ENCODE measurements at places on chromosomes 4 and X.

GRCh38 chrX:119072744-119073143, at the start of gene CT47C1:
TSS of gene CT47C1 (plus strand) at chrX:119072993. CDS start at chrX:119073226, 233 bp downstream.
- DNase-seq: no peak

DNA sequence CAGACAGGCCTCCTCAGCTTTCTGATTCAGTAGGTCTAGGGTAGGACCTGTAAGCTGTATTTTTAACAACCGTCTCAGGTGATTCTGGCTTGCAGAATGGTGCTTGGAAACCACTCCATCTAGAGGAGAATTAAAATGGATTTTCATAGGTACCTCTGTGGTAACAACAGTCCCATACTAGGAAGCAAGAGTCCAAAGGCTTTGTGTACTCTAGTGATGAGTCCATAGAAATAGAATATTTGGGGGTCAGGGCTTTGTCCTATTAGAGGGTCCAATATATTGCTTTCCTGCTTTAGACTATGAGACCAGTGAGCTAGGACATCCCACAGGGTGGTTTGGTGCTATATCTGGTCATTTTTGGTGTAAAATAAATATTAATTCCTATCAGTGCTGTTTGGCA, 242.0 kb downstream of the SCFD2 start:
- no peak for DNase-seq

DNA sequence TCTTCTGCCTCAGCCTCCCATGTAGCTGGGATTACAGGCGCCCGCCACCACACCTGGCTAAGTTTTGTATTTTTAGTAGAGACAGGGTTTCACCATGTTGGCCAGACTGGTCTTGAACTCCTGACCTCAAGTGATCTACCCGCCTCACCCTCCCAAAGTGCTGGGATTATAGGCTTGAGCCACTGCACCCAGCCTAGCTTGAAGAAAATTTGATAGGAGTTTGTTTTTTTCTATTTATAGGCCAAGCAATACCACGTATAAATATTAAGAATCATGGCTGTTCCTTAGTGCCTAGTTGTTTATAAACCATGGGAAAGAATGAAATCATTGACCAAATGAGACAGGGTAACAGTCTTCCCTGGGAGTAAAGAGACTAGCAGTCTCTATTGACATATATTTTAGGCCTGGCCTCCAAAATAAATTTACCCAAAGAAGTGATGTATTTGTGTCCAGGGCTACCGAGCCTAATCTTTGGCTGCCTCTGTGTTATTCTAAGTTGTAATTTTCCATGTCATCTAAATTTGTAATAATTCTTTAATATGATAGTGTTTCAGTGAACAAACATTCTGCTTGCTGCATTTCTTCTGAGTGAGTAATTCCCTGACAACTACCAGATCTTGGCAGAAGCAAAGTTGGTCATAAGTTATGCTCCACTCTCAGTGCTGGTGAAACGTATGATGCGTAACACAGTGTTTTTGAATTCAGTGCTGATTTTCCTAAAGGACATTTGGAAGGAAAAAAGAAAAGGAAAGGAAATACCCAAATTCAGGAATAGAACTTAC, 10.3 kb downstream of the PKD2 start:
- DNase-seq: no peak

- no peak for DNase-seq
These were observed 71.4 kb upstream of the NMU start for GRCh38 chr4:55707507-55707906.

DNA sequence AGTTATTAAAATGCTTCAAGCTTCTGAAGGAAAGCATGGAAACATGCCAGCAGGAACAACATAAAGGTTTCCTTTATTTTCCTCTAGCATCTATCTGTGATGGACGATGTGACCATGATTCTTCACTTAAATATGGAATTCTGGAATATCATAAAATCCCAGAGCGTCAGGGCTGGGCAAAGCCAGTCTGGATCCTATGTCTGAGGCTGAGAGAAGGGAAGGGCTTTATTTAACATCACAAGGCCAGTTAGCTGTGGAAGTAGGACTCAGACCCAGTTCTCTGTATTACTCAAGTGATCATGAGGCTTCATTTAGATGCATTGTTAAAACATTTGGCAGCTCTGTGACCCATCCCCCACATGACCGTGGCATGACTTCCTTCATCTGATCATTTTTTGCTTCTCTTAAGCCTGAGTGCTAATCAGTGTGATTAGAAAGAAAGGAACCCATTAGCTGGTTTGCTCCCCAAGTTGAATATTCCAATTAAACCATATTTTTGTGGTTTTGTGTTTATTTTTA, 40.9 kb upstream of the EOLA2 start:
- DNase-seq: no peak

GRCh38 chr4:77579406-77580076, 26.1 kb upstream of the CXCL13 start:
- DNase-seq: no peak

GRCh38 chr4:17335371-17335770, 176.5 kb downstream of the QDPR start:
- DNase-seq: no peak

GRCh38 chr4:153494562-153494961, 28.4 kb downstream of the TMEM131L start:
- DNase-seq: no peak

DNA sequence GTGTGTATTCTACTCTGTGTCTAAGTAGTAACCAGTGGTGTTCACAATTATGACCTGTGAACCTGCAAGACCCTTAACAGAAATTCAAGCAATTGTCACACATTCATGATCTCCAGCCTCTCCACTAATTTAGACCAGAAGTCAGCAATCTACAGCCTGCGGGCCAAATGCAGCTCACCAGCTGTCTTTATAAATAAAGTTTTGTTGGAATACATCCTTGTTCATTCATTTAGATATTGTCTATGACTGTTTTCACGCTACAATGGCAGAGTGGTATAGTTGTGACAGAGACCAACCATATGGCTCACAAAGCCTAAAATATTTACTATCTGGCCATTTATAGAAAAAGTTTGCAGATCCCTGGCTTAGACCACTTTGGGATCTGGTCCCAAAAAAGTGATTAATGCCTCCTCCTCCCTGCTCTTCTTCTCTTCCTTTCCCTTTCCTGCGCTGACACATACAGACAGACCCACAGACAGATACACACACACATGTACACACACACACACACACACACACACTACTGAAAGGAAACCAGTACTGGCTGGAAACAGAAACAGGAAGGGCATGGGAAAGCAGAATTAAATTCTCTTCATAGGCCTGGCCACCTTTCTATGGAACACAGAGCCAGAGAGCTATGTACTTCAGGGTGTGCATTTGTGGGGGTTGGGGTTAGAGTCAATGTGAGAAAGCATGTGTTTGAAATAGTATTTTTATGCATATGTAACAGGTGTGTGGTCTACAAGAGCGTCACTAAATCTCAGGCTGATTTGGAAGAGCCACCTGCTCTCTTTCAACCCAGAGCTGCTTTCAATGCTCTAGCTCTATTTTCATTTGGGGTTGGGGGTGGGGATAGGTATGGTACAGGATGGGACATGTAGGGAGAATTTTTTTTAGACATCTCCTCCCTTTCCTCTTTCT, 49.7 kb upstream of the TMEM164 start:
- no peak for DNase-seq

GRCh38 chrX:18016941-18017340, 155.8 kb upstream of the RAI2 start:
- DNase-seq: no peak

GRCh38 chr4:182294451-182294850, 51.2 kb downstream of the TENM3 start:
- DNase-seq: no peak

- DNase-seq: no peak
These were observed 7.2 kb downstream of the PGAM4 start for GRCh38 chrX:77962068-77962902.

- DNase-seq: no peak
These were observed 305.7 kb downstream of the PDHA2 start for GRCh38 chr4:96145601-96146000.

All from effector CD4-positive, alpha-beta T cell (primary cell).